Stimulated activated effector memory CD8-positive, alpha-beta T cell treated with anti-CD3 and anti-CD28 coated beads, Interleukin-12 subunit alpha, Interleukin-12 subunit beta, amount 100 ng/mL, for 72 hours (primary cell): ENCODE measurements at places on chromosomes 7 and 10.

GRCh38 chr10:106816318-106817085, 348.0 kb downstream of the SORCS1 start:
- DNase-seq: no peak

DNA sequence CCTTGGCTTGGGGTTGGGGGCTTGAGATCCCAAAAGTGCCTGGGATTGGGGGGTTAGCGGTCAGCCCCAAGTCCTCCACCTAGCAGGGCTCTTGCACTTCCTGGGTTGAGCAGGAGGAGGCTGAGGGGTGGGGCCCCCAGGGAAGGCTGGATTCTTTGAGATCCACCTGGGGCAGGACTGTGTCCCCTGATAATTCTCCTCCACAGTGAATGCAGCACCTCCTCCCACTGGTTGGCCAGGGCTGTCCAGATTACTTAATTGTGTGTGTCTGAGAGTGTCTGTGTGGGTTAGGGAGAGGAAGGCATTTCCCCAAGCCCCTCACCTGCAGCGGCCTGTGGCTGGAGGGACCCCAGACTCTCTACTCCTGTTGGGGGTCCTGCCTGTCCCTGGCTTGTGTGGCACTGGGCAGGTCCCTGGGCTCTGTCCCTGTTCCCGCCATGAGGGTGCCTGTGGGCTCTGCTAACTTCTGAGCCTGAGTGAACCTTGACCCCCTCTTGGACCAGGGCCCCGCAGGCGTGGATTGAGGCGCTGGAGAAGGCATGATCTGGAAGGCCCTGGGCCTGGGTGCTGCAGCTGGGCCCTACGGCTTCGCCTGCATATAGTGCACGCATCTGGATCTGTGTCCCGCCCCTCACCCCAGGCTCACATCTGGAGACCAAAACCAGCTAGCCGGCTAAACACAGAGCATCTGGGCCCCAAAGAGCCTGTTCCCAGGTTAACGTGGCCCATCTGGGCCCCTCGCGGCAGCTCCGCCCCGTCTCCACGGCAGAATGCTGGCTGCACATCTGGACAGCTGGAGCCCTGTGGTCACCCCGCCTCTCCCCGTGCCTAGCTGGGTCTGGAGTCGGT, 10.4 kb downstream of the TMEM270 start:
- no peak for DNase-seq

DNA sequence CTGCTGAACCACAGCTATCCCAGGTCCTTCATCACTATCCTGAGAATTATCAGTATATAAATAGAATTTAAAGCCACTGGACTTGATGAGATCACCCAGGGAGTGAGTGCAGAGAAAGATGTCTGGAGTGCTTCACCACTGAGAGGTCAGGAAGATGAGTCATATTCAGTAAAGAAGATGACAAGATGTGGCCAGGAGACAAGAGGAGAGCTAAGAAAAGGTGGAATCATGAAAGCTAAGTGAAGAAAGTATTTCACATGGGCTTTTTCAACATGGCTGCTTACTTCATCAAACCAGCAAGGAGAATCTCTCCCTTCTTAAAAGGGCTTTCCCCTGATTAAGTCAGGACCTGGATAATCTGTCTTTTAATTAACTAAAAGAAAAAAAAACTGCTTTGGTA, 9.1 kb upstream of the PRKAR2B start:
- no peak for DNase-seq

DNA sequence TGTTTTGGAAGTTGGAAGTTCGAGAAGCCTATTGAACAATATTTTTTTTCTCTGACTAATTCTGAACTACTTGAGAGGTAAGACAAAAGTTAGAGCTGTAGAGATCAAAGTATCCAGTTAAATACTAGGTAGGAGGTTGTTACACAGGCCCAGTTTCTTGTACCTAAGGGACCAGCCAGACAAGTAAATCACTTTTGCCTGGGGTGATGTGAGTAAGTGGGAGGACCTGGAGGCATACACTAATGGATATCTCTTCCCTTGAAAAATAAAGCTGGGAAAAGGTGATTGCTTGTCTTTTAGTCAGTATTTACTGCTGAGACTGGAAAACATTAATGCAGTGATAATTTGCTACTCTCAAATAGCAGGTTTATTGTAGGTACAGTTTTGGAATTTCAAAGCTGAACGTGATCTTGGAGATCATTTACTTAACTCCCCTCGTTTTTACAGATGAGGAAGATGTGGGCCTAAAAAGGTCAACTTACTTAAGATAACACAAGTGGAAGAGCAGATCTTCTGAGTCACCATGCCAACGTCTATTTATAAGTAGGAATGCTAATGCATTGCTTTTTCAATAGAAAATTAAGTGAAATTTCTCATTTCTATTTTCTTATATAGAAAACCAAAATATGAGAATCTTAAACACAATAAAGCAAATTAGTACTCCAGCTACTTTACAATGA, 181.3 kb downstream of the PPP1R9A start:
- no peak for DNase-seq

DNA sequence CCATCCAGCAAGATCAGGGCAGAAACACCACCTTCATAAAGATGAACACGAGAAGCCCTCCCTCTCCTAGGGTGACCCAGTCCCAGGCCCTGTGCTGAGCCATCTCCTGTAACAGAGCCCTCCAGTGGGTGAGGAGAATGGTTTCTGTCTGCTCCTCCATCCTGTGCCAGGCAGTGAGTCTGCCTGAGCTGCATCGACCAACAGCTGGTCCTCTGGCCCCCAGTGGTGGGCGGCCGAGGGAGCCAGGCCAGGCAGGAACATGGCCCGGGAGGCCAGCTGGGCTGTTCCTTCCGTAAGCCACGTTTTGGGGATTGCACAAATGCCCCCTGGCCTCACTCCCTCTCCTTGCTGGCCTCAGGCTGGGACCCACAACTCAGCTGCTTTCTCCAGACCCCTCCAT, 73.5 kb downstream of the GRB10 start:
- DNase-seq: no peak

DNA sequence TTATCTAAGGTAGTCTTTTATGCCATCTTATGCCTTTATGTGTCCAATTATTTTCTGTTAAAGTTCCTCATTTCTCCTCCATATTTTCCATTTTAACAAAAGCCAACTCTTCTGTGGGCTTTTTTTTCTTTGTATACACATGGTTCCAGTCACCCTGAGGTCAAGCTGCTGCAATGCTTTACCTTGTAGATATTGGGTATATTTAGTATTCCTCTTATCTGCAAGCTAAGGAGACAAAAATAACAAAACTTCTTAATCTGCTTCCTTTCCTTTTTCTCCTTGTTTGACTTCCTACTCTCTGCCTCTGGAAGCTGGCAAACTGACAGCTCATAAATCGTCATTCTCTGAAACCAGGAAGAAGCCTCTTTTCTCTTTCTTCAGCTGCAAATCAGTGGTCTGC, 885.0 kb upstream of the LRRN3 start:
- DNase-seq: no peak

DNA sequence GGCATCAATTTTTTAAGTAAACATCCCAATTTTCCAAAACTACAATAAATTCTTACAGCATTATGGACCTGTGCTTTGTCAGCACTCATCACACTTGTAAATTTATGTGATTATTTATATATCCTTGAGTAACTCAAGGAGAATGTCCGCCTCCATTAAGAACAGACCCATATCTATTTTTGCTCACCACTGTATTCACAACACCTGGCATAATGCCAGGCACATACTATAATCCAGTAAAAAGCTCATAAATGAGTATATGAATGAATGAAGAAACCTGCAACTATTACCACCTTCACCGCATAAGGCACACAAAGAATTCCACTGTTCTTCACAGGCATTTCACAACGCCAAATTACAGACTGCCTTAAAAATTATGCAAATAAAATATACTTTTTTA, 46.9 kb downstream of the MINDY3 start:
- DNase-seq: no peak

DNA sequence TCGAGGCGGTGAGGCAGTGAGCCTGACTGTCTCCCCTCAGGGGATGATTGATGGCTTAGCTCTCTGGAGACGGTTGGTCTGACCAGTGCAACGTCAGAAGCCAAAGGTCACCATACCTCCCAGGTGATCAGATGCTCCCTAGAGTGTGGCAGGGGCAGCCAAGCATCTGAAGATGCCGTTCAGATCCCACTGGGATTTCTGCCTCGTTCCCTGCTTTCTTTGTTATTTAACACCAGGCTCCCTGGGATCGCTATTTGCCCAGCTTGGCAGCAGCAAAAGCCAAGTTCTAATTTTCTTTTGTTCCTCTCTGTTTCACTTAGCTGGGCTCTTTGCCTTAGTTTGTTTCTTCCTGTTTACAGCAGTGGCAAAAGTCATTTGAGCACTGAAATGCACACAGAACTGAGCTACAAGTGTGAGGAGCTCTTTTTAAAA, 53.5 kb upstream of the SVIL start:
- DNase-seq: no peak

GRCh38 chr7:32048970-32049491, 21.2 kb downstream of the PDE1C start:
- DNase-seq: no peak

DNA sequence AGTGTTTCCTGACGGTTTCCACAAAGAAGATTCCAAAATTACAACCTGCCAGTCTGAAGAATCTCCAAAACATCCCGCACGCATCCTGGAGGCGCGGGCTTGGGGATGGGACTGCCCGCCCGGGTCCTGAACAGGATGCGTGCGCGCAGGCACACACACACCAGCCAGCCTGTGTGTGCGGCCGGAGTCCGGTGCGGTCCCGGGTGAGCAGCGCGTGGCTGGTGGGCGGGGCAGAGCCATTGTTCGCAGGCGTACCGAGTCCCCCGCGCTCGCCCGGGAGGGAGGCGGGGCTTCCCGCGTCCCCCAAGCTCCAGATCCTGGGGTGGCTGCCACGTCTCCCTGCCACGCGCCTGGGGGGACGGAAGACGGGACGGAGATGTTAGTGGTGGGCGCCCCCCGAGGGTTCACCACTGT, 675 bp upstream of the SCD start:
- DNase-seq: peak; percentile 81

DNA sequence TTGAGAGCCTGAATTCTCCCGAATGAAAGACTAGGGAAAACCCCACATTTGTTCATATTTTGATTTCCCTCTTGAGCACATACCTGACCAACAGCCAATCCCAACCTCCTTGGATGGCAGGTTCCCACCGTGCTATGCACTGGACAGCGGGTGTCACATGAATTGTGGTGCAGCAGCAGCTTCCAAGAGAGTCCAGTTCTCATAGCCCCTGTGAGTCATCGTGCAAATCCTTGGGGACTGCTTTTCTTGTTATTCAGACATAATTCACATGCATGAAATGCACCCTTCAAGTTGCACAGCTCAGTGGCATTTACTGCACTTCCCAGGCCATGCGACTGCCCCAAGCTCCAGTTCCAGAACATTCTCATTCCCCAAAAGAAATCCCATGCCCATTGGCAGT, 67.8 kb upstream of the PPP2R2D start:
- no peak for DNase-seq

DNA sequence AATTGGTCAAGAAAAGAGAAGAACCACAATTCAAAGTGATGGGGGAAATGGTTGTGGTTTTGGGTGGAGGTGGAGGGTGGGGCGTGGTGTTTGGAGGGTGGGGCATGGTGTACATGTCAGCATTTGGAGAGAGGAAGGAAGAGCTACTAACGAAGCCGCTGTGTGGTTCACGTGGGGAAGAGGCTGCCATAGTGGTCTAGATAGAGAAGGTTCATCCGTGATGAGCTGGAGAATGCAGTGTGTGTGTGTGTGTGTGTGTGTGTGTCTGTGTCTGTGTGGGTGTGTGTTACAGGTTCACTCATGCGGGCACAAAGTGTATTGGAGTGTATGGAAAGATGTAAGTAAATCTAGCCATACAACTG, 6.1 kb upstream of the VCL start:
- peak; percentile 81 for DNase-seq

- DNase-seq: no peak
Observed at GRCh38 chr10:28985137-28985885, 303.6 kb upstream of the LYZL1 start.

DNA sequence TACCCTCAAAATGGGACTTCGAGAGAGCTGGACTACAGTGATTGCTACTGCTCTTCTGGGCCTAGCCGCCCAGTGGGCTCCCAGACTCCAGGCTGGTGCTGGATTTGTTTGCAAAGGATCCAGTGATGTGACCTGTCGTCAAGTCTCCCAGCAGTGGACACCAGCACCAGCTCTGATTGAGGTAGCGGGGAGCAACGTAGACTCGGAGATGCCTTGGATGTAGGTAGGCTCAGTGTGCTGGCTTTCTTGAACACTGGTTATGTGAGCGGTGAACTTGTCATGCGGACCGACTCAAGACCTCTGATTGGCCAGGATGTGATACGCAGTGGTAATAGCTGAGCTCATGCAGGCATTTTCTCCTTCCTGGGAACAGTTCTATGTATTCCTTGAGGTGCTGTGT, 19.4 kb downstream of the AKR1C2 start:
- no peak for DNase-seq

DNA sequence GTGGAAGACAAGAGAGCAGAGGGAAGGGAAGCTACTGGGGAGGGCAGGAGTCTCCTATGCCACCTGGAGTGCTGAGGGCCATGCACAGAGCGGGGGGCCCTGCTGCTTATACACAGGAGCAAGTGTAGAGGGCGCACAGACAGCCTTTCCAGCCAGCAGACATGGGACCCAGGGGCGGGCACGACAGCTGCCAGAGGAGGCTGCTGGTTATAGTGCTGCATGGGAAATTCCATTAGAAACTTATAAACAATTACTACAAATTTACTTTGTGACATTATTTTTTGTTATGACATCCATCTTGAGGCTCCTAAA, 90.5 kb downstream of the WDFY4 start:
- DNase-seq: peak; percentile 10

DNA sequence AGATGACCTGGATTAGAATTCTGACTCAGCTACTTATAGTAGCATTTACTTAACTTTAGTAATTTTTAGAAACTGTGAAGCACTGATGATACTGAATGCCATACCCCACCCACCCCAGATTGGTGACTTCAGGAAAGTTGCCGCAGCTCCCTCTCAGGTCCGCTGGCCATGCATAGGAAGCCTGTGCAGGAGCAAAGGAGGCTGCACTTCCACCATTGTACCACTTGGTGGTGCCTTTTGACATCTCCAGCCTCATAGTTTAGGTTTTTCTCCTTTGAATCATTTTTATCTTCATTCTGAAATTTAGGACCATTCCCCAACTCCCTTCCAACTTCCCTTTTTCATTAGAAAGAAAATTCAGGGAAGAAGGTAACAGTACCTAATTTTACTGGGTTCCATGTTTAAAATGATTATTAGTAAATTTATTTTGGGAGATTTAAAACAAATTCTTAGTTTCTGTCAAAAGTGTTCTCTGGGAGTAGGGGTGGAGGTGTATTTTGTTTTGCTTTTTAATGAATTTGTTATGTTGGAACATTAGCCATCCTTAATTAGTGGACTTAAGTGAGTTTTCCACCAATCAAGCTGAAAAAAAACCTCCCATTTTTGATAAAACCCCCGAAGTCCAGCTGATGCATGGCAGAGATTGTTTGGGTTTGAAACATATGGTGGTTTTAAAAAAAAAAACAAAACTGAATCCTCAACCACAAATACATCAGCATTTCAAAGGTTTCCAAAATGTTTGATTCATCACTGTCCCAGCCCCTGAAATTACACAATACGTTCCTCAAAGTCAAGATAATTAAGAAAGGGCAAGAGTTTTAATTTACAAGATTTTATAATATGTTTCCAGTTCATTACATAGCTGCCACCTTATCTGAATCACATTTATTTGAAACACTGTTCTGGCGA, 109.6 kb downstream of the WNT2 start:
- peak; percentile 13 for DNase-seq

- DNase-seq: no peak
Observed at GRCh38 chr10:62496925-62497324, 122.8 kb downstream of the ZNF365 start.
